ENCODE measurements at places on chromosomes 16 and 17.
A peak's percentile ranks its signal among the peaks of the same experiment; 100 is the strongest.

DNA sequence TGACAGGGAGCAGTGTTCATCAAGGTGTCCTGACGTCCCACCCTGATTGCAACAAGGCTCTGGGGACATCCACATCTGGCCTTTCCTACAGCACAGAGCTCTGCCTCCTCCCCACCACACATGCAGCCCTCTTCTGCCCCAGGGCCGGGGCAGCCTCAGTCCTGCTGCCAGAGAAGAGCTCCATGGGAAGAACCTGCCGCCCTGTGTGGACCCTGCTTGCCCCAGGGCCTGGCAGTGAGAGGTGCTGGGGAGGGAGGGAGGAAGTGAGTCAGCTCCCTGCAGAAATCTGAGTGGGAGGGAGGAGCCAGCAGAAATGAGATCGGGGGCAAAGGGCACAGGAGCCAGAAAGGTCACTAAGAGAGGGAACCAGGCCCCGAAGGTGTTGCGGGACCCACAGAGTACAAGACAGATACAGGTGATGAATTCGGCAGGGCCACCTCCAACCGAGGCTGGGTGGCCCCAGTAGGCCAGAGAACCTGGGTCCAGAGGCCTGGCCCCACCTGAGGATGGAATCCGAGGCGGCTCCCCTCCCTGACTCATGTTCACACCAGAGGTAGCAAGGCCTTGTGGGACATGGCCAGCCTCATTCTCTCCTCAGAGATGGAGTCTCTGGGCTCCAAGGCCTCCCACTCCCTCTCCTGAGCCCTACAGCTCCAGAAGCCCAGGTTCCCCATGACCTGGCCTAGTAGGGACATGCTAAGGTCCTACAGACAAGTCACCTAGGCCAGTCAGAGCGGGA lies 24.8 kb downstream of the MYO18A start:
- DNase-seq, result peak; percentile 14

DNA sequence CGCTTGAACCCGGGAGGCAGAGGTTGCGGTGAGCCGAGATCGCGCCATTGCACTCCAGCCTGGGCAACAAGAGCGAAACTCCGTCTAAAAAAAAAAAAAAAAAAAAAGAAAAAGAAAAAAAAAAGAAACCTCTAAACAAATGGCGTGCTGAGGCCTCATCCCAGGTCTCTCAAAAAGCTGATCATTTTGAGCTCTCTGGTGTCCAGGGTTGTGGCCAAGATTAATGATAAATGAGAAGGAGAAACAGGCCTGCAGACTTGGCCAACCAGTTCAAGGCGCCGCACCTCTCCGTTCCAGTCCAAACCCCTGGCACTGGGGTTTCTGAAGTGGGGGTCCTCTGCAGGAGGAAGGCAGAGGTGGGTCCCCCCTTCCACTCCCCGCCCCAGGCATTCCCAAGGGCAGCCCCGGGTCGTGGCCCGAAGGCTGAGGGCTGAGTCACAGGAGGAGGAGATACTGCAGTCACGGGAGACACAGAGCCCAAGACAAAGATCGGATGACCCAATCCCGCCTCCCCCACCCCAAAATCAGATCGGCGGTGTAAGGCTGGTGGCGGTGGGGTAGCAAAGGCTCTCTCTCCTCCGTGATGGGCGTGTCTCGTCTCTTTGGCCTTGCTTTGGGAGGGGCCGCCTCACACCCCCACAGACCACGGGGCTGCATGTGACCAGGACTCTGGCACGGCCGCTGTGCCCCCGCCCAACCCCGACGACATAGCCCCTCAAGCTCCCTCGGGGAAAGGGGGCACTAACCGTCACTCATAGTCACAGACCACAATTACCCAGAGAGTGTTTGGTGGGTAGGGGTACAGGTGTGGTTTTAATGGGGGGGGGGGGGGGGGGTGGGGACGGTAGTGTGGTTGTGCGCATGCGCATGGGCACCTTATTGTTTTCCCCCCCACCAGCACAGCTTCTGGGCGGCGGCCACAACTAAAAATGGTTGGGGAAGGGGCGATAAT lies 1.1 kb downstream of the VAT1 start:
- peak; percentile 76 for DNase-seq

GRCh38 chr16:73202161-73202729 lies 154.3 kb upstream of the ZFHX3 start:
- no peak for DNase-seq

DNA sequence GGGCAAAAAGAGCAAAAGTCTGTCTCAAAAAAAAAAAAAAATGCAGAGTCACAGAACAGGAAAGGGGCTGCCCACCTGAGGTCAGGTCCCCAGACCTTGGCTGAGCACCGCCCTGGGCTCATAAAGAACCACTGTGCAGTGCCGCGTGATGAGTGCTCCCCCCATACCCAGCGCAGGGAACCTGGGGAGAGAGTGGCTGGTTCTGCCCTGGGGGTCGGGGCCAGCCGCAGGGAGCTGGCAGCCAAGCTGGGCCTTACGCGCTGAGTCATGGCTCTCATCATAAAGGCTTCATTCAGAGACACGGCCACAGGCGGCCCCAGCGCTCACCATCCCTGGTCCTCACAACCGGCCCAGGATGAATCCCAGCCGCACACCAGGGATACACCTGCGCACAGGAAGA lies 80.7 kb downstream of the RAB11FIP4 start:
- DNase-seq, result no peak

DNA sequence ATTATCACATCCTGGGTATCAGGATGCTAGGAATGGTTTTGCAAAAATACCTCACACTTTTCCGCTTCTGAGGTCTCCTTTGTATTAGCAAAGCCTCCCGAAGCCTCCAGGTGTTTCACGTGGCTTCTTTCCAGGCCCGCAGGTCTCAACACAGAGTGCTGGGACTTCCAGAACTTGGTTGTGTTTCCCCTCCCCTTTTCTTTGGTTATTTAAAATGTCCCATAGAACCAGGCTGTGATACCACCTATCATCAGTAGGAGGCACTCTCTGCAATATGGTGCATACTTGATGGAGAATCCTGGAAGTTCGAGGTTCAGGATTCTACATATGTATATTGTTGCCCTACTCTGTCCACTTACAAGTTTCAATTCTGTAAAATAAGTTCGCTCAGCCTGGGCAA lies 28.8 kb downstream of the ATP2C2 start:
- DNase-seq, result no peak

DNA sequence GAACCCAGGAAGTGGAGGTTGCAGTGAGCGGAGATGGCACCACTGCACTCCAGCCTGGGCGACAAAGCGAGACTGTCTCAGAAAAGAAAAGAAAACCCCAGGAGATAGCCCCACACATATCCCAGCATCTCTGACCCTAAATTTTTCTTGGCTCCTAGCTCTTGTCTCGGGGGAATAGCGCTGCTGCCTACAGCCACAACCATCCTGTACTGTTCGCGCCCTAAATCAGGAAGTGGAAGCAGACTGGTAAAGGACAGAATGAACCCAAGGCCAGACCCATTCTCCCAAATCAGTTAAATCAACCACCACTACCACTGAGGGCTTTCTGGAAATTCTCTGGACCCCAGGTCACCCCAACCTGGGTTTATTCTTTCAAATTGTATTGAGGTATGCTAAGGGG lies 1.7 kb downstream of the CTDNEP1 start:
- DNase-seq, result no peak

DNA sequence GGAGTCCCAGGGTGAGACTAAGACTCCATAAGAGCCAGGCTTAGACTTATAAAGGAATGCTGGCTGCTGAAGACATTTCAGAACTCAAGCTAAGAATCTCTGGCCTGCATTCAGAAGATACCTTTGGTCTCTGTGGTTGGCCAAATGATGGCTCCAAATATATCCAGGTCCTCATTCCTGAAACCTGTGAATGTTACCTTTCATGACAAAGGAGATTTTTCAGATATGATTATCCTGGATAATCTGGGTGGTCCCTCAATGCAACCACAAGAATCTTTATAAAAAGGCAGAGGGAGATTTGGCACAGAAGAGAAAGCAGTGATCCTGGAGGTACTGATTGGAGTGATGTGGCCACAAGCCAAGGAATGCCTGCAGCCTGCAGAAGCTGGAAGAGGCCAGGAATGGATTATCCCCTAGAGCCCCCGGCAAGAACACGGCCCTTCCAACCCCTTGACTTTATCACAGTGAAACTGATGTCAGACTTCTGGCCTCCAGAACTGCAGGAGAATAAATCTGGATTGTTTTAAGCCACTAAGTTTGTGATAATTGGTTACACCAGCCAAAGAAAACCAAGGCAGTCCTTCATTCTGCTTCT lies 253.3 kb downstream of the SLC39A11 start:
- no peak for DNase-seq

DNA sequence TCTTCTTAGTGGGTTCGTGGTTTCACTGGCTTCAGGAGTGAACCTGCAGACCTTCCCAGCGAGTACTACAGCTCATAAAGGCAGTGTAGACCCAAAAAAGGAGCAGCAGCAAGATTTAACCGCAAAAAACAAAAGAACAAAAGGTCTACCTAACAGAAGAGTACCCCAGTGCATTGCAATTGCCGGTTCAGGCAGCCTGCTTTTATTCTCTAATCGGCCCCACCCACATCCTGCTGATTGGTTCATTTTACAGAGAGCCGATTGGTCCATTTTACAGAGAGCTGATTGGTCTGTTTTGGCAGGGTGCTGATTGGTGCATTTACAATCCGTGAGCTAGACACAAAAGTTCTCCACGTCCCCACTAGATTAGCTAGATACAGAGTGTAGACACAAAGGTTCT lies 2.0 kb upstream of the ARRB2 start:
- DNase-seq, result peak; percentile 79

- DNase-seq, result no peak
Observed at GRCh38 chr17:80187515-80187941, 17.7 kb downstream of the CARD14 start.

- no peak for DNase-seq
Observed at GRCh38 chr16:79665970-79666369, 65.4 kb upstream of the MAF start.

GRCh38 chr16:83689385-83689831 lies 118.4 kb upstream of the HSBP1 start:
- peak; percentile 37 for DNase-seq

DNA sequence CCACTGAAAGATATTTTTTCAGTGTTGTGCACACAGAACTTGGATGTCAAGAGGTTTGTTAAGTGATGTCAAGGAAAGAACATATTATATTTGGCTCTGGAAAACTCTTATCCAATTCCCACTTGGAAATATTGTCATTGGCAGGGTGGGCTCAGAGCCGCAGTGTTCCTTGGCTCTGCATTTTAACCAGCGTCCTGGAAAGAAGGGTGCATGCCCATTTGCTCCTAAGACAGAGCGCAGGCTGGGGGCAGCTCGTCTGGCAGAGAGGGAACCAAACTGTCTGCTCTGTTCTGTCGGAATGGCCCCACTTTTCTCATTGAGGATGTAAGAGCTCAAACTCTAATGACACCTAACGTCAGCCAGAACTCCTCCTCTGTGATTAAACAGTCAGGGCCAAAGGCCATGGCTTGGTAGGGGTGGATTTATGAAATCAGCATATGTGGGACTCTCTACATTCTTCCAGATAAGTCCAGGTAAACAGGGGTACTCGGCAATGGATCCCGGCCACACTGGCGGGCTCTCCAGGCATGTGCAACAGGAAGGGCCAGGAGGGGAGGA lies 18.0 kb downstream of the SLC47A1 start:
- DNase-seq, result no peak

DNA sequence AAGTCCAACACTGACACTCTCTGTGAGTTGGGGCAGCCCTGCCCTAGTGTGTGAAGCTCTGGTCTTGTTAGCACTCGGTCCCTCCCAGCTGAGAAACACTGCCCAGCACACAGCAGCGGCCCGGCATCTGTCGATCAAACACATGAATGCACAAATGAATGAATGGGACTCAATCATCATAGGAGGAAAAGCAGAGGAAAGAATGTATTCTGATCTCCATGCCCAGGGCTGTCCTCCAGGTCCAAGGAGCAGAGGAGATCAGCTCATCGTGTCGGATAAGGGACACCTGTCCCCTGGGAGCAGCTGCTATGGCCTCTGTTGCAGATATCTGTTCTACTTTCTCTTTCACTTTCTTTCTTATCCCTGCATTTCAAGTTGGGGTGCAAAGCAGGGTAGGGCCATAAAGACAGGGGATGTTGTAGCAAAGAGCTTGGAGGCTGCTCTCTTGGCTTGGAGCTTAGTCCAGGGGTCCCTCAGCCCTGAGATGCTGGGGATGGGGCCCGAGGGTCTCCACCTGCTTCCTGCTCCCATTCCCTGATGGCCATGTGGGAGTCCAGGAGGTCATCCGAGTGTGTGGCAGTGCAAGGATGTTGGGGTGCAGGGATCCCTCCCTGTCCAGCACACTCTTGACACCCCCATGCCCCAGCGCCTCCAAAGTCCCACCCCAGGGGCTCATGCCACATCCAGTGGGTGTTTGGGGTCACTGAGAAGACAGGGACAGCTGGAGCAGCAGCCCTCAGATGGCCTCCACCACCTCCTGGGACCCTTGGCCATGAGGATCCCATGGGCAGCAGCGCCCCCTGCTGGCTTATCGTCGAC lies 88.2 kb downstream of the IRF8 start:
- peak; percentile 6 for DNase-seq

GRCh38 chr17:385836-386140 lies 33.2 kb upstream of the RPH3AL start:
- DNase-seq, result no peak

DNA sequence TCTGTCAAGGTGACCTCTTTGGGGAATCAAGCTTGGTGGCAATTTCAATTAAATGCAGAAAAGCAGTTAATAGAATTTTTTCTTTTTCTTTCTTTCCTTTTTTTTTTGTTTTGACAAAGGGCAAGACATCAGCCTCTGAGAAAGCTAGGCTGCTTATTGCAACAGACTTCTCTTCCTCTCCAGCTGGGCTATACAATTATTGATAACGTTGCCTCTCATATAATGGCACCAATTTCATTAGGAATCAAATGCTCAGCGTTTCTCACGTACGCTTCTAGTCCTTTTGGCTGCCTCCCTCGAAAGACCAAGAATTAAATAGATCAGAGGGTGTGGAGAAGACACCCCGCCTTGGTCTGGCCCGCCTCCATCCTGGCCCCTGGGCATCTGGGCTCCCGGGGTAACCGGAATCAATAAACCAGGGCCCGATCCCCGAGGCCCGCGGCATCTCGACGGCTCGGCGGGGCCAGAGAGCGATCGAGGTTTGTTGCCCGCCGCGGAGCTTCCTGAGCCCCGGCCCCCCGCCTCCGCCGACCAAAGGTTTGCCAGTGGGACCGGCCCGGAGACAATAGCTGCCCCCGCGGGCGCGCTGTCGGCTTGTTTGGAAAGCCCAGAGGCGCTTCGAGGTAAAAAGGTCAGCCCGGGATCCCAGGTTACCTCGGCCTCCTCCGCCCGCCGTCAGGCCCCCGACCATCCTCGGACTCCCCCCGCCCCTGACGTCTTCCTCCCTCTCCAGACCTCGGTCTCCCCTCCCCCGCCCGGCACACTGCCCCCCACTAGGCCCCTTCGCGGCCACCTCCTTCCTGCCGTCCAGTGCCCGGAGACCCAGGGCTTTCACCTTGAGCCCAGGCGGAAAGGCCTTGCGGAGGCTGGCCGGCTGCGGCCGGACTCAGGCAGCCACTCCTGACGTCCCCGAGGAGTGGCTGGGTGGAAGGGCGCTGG lies 3.9 kb downstream of the HOXB1 start:
- no peak for DNase-seq

Measured in hematopoietic multipotent progenitor cell treated with erythropoietin and hydrocortisone succinate and interleukin-3 and kit ligand, for 8 days (in vitro differentiated cells).